ENCODE measurements at places on chromosomes 4 and X.

GRCh38 chr4:110503270-110504083, 27.5 kb downstream of the ENPEP start:
- no peak for DNase-seq

DNA sequence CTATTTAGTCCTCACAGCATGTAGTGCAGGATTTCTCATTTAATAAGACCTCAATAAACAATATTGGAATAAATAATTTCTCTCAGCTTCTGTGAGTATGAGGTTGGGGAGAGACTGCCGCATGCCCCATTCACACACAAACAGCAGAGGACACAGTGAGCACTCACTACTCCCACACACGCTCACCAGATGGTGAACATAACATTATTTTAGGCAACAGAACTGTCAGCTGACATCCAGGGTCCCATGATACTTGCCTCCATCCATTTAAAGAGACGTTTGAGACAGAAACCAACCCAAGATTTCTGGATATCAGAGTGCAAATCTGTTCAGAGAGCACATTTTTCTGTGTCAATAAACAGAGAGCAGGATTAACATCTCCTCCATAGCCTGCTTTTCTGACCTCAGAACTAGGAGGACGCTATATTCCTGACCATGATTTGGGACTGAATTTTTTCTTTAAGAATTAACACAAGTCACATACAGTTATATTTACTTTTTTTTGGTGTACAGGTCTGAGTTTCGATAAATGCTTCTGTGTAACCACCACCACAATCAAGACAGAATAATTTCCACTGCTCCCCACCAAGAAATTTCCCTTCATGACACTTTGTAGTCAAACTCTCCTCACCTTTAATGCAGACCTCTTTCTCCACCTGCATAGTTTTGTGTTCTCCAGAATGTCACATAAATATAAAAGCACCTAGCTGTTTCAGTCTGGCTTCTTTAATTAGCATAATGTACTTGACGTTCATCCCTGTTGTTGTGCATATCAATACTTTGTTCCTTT, 16.7 kb downstream of the GPRIN3 start:
- DNase-seq = no peak

DNA sequence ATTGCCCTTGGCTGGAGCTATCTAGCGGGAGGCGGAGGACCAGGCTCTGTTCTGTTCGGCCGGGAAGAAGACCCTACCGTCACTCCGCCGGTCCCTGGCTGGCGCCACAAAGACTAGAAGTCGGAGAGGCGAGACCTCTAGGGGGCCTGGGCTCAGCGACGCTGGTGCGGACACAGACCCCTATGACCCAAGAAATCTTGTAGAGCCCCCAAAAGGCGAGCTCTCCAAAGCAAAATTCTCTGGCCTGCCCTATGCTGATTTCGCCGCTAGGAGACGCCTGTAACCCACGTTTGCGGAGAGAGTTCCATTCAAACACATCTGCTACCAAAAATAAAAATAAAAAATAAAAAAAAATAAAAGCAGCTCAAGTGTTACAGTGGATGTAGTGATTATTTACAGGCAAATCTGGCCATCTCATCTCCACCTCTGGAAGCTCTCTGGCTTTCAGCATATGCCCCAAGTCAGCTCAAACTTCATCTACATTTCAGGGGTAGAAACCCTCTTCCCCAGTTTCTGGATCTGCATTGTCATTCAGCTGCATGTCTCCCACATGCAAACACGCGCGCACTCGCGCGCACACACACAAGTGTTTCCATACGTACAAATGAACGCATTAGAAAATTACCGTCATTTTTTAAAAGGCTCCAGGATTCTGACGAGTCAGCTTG, 2.4 kb upstream of the PCDH10 start:
- no peak for DNase-seq

DNA sequence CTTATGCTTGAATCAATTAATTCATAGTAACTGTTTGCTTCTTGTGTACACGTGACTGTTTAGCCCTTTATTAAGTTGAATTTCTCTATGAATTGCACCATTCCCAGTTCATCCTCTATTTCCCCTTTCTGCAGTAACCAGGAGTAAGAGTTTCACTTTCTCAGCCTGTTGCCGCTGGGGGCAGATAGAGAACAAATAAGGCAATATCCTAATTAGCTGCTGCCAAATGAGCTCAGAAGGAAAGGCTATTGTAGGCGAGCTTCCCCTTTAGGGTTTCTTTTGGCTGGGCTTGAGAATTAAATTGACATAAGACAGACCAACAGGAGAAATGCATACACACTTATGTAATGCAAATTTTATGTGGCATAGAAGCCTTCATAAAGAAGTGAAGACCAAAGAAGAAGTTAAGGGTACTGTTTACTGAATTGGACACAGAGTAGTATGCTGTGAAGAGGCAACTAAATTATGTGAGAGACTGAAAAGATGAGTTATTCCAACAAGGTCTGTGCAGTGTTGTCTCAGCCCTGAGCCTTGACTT, 1594.7 kb downstream of the TECRL start:
- DNase-seq = no peak

GRCh38 chr4:8188743-8189550, 10.1 kb upstream of the SH3TC1 start:
- DNase-seq = no peak
